NCI-H446 treated with DMSO at 0.1 percent for 48 hours (cell line): ENCODE measurements at places on chromosomes 4 and X.

GRCh38 chrX:151151665-151152267 is 24.6 kb upstream of the GPR50 start:
- DNase-seq, result peak; percentile 11

DNA sequence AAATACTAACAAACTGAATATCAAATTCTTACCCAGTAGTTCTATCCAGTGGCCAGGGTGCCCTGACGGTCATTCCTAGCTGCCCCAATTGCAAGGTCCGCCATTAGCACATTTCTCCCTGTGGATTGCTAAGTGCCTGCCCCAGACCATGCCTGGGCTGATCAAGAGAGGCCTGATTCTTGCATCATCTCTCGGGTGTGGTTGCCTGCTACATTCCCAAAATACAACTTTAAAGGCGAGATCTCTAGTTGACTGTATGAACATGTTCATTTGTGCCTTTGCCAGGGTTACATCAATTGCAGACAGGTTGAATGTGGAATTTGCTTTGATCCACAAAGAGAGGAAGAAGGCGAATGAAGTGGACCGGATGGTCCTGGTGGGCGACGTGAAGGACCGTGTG is 28.0 kb downstream of the PRPS2 start:
- DNase-seq, result no peak

- DNase-seq, result no peak
Measured at GRCh38 chr4:3372933-3373465, 68.8 kb upstream of the HGFAC start.

DNA sequence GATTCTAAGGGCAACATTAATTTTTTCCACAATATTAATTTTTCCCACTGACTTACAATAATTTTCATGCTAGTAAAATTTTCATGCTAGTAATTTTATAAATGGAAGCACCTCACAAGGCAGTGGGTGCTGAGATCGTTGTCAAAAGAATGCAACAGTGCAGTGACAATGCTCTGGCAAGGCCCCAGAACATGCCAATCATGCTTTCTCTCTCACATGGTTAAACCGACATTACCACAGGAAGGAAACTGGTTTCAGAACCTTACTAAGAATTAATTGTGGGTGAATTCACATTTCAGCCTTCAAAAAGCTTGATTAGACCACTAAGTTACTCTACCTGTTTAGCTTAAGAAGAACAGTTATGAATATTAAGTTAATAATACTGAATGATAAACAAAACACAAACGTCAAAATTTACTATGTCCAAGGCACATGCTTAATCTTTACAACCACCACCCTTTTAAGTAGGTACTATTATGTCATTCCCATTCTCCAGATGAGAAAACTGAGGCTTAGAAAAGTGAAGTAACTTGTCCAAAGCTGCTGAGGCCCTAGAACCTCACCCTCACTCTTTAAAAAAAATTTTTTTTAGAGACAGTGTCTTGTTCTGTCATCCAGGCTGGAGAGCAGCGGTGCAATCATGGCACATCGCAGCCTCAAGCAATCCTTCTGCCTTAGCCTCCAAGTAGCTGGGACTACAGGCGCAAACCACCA is 10.0 kb upstream of the OPHN1 start:
- DNase-seq, result no peak

GRCh38 chr4:177902386-177902785 is 460.1 kb upstream of the AGA start:
- DNase-seq, result no peak
